ENCODE measurements at places on chromosomes 6 and 20. TPM values are rescaled to one million over a fixed set of nuclear protein-coding genes. Genes with fewer than 3 reads are reported as not detected.

- peaks cover 83% of the 10 kb centered on the region for H3K36me3 ChIP-seq
- no peak overlapping the region for H3K4me3 ChIP-seq
- no peak for DNase-seq
- no peaks in the 10 kb centered on the region for H3K27me3 ChIP-seq
- H3K4me1 ChIP-seq, result peaks cover 11% of the 10 kb centered on the region
- no peak overlapping the region for H3K27ac ChIP-seq
Observed at GRCh38 chr6:109790131-109790530, 99.0 kb downstream of the FIG4 start.

BANF2 gene
- total RNA-seq, result not detected

SPATS1 gene
- not detected for total RNA-seq

DNA sequence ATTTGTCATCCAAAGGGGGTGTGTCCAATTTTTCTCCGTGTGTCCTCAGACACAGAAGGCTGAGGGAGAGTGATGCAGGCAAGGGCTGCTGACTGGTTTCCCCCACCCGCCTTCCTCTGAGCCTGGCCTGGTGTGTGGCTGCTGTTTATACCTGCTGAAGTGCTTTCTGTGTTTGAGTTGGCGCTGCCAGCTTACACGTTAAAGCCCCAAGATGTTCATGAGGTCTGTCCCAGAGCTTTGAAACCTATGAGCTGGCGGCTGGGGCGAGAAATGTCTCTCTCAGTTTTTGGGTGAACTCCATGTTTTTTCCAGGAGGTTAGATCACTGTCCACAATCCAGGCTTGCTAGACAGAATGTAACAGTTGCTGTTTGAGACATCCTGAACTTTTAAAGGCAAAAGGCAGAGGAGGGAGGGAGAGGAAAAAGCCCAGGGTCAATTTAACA is 69.0 kb upstream of the CCN2 start:
- H3K27me3 ChIP-seq, result peaks cover 1% of the 10 kb centered on the region
- no peaks in the 10 kb centered on the region for H3K36me3 ChIP-seq
- no peak for DNase-seq
- H3K27ac ChIP-seq, result no peak overlapping the region

- no peak overlapping the region for H3K4me3 ChIP-seq
- no peak overlapping the region for H3K27ac ChIP-seq
- peaks cover 2% of the 10 kb centered on the region for H3K36me3 ChIP-seq
Observed at GRCh38 chr6:33217246-33217645, 8.9 kb downstream of the RING1 start.

GRCh38 chr20:51345601-51346101 is 196.9 kb downstream of the NFATC2 start:
- DNase-seq, result no peak
- peaks cover 4% of the 10 kb centered on the region for H3K4me1 ChIP-seq
- H3K4me3 ChIP-seq, result no peak overlapping the region
- H3K27me3 ChIP-seq, result peaks cover 10% of the 10 kb centered on the region
- no peaks in the 10 kb centered on the region for H3K36me3 ChIP-seq

STK35 gene
- 17.6 TPM for total RNA-seq

DNA sequence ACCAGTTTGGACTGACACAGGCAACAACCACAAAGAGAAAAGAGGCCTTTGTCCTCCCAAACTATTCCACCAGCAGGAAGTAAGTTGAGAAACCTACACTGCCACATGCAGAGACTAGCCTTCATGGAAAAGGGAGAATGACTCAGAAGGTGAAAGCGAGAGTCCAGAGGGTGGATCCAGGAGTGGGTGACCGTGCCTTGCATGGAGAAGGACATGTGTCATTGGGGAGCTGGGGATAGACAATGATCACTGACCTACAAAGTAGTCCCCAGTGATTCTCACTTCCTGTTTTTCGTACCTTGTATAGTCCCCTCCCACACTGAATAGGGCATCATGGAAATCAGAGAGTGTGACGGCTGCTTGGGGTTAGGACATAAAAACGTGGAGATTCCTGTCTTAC is 91.9 kb downstream of the MYLK4 start:
- no peaks in the 10 kb centered on the region for H3K36me3 ChIP-seq
- peaks cover 22% of the 10 kb centered on the region for H3K4me1 ChIP-seq
- peak overlapping the region; percentile 16 for H3K27ac ChIP-seq
- H3K27me3 ChIP-seq, result no peaks in the 10 kb centered on the region
- no peak overlapping the region for H3K4me3 ChIP-seq
- peak; percentile 28 for DNase-seq

DNA sequence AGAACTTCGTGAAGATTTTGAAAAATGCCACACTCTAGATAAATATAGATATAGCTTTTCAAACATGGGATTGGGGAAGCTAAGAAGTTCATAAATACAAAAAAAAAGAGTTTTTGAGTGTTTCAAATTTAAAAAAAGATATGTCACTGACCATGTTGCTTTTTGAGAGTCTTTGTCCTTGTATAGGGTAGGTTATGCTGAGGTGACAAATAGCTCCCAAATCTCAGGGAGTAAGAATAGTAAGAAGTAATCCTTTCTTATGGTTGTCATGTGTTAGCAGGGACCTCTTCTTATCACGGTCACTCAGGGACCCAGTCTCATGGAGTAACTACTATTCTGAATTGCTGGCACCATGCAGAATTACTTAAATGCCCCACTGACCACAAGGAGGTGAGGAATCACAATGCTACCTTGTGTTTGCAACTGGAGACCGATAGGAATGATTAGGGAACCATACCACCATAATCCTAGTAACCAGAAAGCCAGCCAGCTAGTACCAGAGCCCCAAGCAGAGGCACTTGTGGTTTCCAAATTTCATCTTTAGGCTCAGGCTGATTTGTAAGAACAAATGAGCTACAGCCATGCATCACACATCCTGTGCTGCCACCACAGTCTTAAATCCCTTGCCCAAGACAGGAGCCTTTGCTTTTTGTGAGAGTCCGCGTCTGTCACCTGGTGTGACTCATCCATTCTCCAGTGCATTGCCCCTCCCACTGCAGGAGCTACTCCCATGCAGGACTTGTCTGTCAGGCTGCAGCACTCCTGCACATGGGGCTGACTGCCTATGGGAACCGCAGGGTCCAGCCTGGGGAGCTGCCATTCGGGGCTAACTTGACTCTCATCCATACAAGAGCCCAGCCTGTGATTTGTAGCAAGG is 42.4 kb upstream of the ADGRF4 start:
- no peak overlapping the region for H3K4me3 ChIP-seq
- peaks cover 2% of the 10 kb centered on the region for H3K27me3 ChIP-seq
- H3K27ac ChIP-seq, result no peak overlapping the region
- H3K4me1 ChIP-seq, result no peaks in the 10 kb centered on the region
- DNase-seq, result no peak
- H3K36me3 ChIP-seq, result no peaks in the 10 kb centered on the region

GRCh38 chr6:13538084-13538483 is 36.3 kb upstream of the SIRT5 start:
- no peak for DNase-seq
- H3K27ac ChIP-seq, result no peak overlapping the region
- H3K4me1 ChIP-seq, result peaks cover 14% of the 10 kb centered on the region
- no peaks in the 10 kb centered on the region for H3K27me3 ChIP-seq
- no peaks in the 10 kb centered on the region for H3K36me3 ChIP-seq

TTK gene
- total RNA-seq, result 2.3 TPM

HLA-G gene
- total RNA-seq, result 5.4 TPM

DNA sequence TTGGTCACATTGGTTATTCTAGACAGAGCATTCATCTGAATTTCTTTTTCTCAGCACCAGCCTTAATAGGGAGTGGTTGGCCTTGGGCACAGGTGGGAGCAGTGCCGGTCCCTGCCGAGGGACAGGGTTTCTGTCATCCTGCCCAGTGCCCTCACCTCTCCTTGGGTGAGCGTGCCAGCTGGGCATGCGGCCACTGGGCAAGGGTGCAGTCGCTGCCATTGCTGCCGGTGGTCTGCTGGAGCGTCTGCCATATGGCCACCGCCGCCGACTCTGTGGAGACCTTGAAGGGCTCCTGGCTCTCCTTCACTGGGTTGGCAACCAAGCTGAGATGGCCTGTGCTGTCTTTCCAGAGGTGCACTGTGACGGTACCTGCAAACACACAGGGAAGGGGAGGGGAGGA is 16.4 kb upstream of the UQCC2 start:
- DNase-seq, result no peak
- H3K4me3 ChIP-seq, result no peak overlapping the region
- no peaks in the 10 kb centered on the region for H3K36me3 ChIP-seq
- H3K27ac ChIP-seq, result no peak overlapping the region
- peaks cover 18% of the 10 kb centered on the region for H3K27me3 ChIP-seq

DNA sequence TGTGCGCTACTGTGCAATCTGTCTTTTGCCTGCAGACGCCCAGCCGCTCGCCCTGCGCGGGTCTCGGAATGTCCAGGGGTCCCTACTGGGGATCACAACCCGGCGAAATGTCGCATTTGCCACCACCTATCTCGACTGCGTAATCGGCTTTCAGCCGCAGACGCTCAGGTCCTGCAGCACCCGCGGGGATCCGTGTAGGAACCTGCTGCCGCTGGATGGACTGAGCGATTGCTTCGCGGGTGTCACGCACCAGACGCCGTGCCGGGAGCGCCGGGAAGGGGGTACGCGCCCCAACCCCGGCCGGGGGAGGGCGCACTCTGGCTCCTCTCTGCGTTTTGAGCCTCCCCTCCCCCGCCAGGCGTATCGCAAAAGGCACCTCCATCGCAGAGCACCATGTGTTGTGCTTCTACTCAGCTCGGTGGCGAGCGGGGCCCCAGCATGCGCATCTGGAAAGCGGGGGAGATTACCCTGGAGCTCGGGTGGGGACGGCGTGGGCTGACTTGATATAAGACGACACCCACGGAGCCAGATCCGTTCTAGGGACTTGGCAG is 747 bp upstream of the PTPRA start:
- peak overlapping the region; percentile 94 for H3K4me3 ChIP-seq
- peaks cover 38% of the 10 kb centered on the region for H3K4me1 ChIP-seq
- peaks cover 7% of the 10 kb centered on the region for H3K36me3 ChIP-seq
- H3K27me3 ChIP-seq, result peaks cover 4% of the 10 kb centered on the region
- H3K27ac ChIP-seq, result peak overlapping the region; percentile 80

GRCh38 chr6:136586295-136586694 is 36.1 kb upstream of the MAP7 start:
- no peak overlapping the region for H3K27ac ChIP-seq
- no peaks in the 10 kb centered on the region for H3K27me3 ChIP-seq
- no peak overlapping the region for H3K4me3 ChIP-seq
- no peak for DNase-seq
- peaks cover 87% of the 10 kb centered on the region for H3K36me3 ChIP-seq
- peaks cover 8% of the 10 kb centered on the region for H3K4me1 ChIP-seq

SIRT5 gene
- 12.4 TPM for total RNA-seq

DNA sequence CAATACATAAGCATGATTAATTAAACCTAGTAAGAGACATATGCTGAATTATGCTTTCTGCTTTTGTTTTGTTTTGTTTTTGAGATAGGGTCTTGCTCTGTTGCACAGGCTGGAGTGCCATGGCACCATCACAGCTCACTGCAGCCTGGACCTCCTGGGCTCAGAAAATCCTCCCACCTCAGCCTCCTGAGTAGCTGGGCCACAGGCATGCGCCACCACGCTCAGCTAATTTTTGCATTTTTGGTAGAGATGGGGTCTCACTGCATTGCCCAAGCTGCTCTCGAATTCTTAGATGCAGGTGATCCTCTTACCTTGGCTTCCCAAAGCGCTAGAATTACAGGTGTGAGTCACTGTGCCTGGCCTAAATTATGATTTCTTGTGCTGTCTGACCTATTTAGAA is 3.8 kb downstream of the XPO5 start:
- peaks cover 15% of the 10 kb centered on the region for H3K4me1 ChIP-seq
- no peak overlapping the region for H3K4me3 ChIP-seq
- H3K27ac ChIP-seq, result no peak overlapping the region
- no peak for DNase-seq
- no peaks in the 10 kb centered on the region for H3K27me3 ChIP-seq
- H3K36me3 ChIP-seq, result peaks cover 59% of the 10 kb centered on the region

Measured in activated B cell treated with CpG ODN at 0.5 μM for 24 hours (primary cell).